ENCODE measurements at places on chromosomes 1 and 21.

GRCh38 chr1:212432272-212432660, 454 bp upstream of the NENF start:
- no peak for DNase-seq

- no peak for DNase-seq
Measured at GRCh38 chr1:9449110-9449627, 90.1 kb upstream of the SLC25A33 start.

GRCh38 chr1:34758751-34759150, 789 bp upstream of the GJB4 start:
- DNase-seq, result no peak

DNA sequence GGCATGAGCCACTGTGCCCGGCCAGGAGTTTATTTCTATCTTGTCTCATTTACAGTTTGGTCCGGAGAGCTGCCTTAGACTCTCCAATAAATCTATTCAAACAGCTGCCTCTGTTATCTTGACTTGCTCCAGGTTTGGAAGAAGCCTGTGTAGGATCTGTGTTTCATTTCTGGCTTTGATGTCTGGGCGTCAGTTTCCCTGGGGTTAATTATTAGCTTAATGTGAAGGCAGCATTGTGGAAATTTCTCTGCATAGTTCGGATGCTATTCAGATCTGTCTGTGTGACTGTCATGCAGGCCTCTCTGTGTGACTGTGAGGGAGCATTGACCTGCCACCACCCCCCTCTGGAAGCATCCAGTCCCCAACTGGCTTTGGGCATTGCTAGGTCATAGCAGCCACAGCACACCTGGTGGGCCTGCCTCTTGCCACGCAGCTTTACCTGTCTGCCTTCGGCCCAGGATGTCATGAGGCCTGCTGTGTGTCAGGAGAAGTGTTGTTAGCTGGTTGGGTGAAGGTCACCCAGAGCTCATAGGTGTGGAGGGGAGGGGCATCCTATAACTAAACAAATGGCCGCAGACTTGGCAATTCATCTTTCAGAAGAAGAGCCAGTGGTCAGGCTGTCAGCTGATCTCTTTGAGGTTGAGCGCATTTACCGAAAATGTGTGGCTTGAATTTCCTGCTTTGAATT, 9.8 kb downstream of the IFNGR2 start:
- DNase-seq, result peak; percentile 37

GRCh38 chr1:4655674-4656532, 1.5 kb downstream of the AJAP1 start:
- DNase-seq, result peak; percentile 59

- DNase-seq, result no peak
Measured at GRCh38 chr1:51000651-51001050, 30.6 kb downstream of the CDKN2C start.

DNA sequence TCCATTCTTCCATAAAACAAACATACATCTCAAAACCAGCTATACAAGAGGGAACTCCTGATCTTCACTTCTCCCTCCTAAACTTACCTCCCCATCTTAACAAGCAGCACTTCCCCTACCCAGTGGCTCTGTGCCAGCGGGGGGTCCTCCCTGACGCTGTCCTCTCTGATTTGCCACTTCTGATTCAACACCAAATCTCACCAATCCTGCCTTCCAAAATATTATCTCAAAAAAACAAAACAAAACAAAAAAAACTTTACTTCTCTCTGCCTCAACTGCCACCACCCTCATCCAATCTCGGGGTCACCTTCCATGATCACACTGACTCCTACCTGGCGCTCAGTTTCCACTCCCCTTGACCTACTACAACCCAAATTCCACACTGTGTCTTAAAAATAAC, 72.8 kb downstream of the SLC45A1 start:
- no peak for DNase-seq
